CD4-positive, alpha-beta T cell (primary cell): ENCODE measurements at places on chromosomes 16 and 17. TPM values are rescaled to one million over a fixed set of nuclear protein-coding genes. Genes with fewer than 3 reads are reported as not detected.

CD300E gene
- total RNA-seq: 0.98 TPM

DNA sequence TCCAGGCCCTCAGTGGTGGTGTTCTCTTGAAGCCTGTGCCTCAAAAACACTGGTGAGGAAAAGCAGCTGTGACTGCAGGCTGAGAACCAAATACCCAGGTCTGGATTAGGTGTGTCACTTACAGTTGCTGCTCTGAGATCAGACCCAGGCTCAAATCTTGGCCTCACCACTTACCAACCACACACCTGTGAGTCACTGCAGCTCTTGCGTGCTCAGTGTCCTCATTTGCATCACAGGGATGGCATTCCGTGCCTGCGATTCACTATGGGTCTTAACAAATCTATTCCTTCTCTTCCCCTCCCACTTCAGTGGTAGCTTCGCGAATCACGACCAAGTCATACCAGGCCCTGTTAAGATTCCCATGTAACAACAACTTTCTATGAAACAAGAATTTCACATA lies 233.4 kb upstream of the HSBP1 start:
- H3K36me3 ChIP-seq: no peaks in the 10 kb centered on the region
- H3K4me3 ChIP-seq: no peak overlapping the region
- no peak overlapping the region for H3K27ac ChIP-seq
- no peak for DNase-seq
- no peaks in the 10 kb centered on the region for H3K27me3 ChIP-seq

DNA sequence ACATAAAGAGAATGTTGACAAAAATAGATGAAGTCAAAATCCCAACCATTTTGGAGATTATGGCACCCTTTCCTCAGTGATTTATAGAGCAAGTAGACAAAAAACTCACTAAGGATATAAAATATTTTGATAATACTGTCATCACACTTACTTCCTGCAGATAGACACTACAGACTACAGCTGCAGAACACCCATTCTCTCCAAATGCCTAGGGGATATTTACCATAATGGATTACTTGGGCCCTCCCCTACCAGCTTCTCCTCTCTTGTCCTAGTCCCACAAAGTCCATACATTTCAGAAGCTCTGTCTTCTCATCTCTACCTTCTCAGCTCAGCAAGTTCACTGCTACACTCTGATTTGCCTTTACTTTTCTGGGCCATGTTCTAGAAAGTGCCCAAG lies 37.2 kb upstream of the CCNF start:
- H3K4me1 ChIP-seq: no peaks in the 10 kb centered on the region
- no peaks in the 10 kb centered on the region for H3K27me3 ChIP-seq
- DNase-seq: no peak
- no peaks in the 10 kb centered on the region for H3K36me3 ChIP-seq
- H3K4me3 ChIP-seq: no peak overlapping the region

DNA sequence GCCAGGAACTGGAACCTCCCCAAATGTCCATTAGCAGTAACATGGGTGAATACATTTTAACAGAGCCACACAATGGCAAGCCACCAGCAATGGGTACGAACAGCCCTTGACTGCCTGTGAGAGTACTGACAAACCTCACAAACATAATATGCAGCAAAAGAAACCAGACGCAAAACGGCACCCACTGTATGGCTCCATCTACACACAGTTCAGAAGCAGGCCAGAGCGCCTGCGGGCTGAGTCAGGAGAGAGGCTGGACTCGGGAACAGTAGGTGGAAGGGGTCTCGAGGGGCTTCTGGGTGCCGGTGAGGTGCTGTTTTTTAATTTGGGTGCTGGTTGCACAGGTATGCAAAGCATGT lies 77.4 kb upstream of the TOB1 start:
- H3K4me3 ChIP-seq: peak overlapping the region; percentile 65
- no peaks in the 10 kb centered on the region for H3K36me3 ChIP-seq
- H3K27ac ChIP-seq: peak overlapping the region; percentile 68
- H3K27me3 ChIP-seq: no peaks in the 10 kb centered on the region
- H3K4me1 ChIP-seq: peaks cover 62% of the 10 kb centered on the region
